IMR-90 (cell line): ENCODE measurements at places on chromosomes 7 and 10.

- DNase-seq, result no peak
Observed at GRCh38 chr7:75729851-75730274, 8.9 kb downstream of the HIP1 start.

DNA sequence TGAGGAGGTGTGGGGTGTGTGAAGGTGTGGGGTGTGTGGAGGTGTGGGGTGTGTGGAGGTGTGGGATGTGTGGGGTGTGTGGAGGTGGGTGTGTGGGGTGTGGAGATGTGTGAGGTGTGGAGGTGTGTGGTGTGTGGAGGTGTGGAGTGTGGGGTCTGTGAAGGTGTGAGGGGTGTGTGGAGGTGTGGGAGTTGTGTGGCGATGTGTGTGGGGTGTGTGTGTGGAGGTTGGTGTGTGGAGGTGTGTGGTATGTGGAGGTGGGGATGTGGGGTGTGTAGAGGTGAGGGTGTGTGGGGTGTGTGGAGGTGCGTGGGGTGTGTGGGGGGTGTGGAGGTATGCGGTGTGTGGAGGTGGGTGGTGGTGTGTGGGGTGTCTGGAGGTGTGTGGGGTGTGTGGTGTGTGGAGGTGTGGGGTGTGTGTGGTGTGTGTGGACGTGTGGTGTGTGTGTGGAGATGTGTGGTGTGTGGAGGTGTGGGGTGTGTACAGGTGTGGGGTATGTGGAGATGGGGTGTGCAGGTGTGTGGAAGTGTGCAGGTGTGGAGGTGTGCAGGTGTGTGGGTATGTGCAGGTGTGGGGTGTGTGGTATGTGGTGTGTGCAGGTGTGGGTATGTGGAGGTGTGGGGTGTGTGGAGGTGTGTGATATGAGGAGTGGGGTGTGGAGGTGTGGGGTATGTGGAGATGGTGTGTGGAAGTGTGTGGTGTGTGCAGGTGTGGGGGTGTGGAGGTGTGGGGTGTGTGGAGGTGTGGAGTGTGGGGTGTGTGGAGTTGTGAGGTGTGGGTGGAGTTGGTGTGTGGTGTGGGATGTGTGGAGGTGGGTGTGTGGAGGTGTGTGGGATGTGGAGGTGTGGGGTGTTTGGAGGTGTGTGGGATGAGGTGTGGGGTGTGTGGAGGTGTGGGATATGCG, 34.5 kb downstream of the SPDYE17 start:
- no peak for DNase-seq

- peak; percentile 33 for DNase-seq
Observed at GRCh38 chr7:137878333-137878961, 31.7 kb upstream of the DGKI start.

- DNase-seq, result no peak
Observed at GRCh38 chr7:114988026-114988425, 66.1 kb downstream of the MDFIC start.

DNA sequence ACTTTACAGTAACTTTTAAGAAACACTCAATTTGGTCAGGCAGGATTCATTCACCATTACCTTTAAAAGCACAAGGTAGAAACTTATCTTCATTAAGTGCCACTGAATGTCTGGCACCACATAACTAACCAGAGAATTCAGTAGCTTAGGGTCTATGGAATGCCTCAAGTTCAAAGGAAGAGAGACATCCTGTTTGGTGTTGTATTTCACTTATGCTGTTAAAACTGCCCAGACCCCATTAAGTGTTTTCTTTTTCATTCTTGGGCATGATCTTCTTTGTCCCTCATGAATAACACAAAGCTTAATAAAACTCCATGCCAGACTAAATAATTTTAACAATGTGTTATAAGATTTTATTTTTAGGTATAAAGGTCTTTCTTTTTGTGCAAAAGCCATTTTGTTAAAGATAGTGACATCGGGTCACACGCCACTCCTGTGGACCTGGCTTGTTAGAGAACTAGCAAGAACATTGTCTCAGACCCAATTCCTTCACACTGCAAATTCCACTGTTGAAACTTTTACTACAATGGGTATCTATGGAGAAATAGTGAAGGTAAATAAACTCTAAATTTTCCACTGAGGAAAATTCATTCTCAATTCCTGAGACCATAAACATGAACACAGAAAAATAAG, 221.0 kb downstream of the TWIST1 start:
- peak; percentile 13 for DNase-seq

DNA sequence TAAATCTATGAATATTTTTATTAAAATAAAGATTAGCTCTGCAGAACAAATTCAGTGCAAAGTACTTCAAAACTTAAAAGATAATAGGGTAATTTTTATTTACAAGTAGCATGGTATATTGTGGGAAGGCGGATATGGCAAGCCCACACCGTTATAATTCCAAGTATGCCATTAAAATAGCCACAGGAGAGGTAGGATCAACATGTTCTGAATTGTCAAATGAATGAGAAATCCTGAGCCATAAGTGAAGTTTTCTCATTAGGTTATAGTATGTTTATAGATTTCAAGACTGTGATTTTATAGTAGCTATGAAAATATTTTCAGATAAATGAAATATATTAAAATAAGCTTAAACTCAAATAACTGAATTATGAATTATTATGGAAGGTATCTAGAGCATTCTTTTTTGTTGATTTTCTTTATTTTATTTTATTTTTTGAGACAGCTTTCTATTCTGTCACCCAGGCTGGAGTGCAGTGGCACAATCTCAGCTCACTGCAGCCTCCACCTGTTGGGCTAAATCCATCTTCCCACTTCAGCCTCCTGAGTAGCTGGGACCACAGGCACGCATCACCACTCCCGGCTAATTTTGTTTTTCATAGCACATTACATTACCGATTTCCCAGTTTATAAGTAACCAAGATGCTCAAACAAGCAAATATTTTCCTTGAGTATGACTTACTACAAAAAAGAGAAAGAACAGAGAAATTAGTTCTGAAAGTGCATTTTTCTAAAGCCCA, 956.6 kb downstream of the GATA3 start:
- no peak for DNase-seq

- no peak for DNase-seq
Observed at GRCh38 chr7:71016401-71016800, 115.5 kb upstream of the GALNT17 start.

- DNase-seq, result no peak
Observed at GRCh38 chr7:130367836-130368746, 12.2 kb upstream of the CPA1 start.

DNA sequence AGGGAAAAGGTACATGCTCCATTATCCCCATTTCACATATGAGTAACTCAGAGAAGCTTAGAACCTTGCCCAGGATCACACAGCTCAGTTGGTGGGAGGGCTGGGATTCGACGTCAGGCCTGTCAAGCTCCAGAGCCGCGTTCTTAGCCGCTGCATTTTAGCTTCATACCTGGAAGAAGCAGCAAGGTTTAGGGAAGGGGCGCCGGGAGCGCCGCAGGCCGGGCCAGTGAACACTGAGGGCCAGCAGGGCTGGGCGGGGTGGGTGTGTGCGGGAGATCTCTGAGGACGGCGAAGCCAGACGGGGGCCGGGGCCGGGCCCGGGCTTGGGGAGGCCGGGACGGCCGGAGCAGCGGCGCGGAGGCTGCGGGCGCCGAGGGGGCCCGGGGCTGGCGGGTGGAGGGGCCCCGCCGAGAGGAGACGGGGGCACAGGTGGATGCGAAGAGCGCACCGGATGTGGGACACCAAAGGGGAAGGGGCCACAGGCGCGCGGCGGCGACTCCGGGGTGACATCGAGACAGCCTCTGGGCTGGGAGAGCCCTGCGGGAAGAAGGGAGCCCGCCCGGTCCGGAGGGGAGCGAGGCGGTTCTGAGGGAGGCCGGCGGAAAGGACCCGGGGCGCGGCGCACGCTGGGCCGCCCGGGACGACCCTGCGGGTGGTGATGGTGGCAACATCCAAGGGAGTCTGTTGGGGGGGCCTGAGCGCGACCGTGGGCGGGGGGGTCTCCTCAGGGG, 498 bp downstream of the NDST2 start:
- DNase-seq, result no peak
